Stimulated activated CD8-positive, alpha-beta memory T cell treated with anti-CD3 and anti-CD28 coated beads, Interleukin-4, amount 100 ng/mL, for 48 hours (primary cell): ENCODE measurements at places on chromosomes 3 and 15.

GRCh38 chr15:73818308-73818985 is 54.9 kb upstream of the TBC1D21 start:
- DNase-seq = no peak

- DNase-seq = no peak
Measured at GRCh38 chr3:188294113-188294512, 140.2 kb downstream of the LPP start.

GRCh38 chr3:71885006-71885405 is 100.1 kb upstream of the PROK2 start:
- no peak for DNase-seq

DNA sequence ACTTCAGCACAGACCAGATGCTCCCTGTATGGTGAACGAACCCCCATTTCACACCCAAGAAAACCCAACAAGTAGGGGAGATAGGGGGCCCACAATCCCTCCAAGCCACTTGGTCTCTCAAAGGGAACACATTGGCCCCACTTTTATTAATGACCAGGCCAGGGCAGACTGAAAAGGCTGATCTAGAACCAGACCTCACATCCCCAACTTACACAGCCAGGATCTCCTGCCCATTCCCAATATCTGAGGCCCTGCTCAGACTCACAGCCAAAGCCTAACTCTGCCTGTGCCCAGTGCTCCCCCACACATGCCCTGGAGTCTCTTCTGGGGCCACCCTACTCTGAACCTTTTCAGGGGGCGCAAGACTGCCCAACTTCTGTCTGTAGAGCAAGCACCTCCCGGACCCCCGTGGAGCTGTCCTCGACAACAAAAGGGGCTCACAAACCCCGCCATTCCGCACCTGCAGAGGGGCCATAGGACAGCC is 1.8 kb downstream of the PLXNB1 start:
- no peak for DNase-seq

DNA sequence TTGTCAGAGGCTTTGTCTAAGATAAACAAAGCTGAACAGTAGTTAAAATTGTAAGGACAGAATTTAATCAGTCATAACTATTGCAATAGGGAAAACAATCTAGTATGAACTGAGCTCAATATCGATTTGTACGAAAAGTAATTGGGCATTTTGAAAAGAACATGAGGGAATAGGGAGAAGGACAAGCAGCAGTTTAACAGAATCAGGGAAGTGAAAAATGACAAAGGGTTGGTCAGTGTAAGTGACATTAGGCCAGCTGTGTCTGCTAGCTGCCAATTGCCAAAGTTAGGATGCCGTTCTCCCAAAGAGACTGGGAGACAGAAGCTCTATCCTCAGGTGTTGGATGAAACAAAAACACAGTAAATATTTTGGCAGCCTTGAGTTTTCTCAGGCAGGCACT is 3.3 kb upstream of the DNAJA4 start:
- no peak for DNase-seq

GRCh38 chr15:66287461-66288057 is 5.8 kb upstream of the DIS3L start:
- DNase-seq = no peak

GRCh38 chr3:193140381-193140780 is 100.6 kb upstream of the PLAAT1 start:
- no peak for DNase-seq

- no peak for DNase-seq
Measured at GRCh38 chr15:41809121-41809520, 18.8 kb upstream of the JMJD7 start.

GRCh38 chr3:16427103-16427965 is 86.2 kb downstream of the RFTN1 start:
- DNase-seq = no peak

DNA sequence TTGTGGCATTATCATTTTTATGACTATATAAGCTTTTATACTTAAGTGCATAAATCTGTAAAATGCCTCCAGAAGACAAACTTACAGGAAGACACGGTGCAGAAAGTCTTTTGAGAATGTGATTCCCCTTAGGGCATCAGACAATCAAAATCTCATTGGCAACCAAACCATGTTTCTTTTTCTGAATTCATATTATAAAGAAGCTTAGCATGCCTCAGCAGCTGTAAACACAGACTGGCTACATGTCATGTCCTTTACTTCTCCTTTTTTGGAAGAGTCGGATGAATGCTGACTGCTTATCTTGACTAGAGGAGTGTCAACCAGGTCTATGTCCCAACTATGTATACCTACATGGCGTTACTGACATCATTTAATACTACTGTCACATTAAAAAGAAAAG is 150.1 kb downstream of the PLD1 start:
- DNase-seq = no peak

DNA sequence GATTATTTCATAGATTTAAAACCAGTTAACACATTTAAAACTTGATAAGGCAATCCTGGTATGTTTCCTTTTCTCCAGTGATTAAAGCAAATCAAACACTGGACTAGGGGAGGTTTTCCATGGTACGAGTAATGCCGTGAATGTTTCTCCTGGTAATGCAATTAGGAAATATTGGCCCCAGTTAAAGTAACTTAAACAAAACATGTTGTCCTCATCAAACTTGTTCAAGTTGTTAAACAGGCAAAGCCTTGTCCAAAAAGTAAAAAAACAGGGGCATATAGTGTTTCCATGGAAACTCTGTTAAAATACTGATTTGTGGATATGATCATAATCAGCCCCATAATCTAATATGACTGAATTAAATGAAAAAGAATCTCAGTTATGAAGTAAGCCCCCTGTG is 13.1 kb upstream of the LRTM1 start:
- DNase-seq = no peak

- DNase-seq = no peak
Measured at GRCh38 chr3:56413911-56414310, 54.4 kb downstream of the ERC2 start.

- DNase-seq = peak; percentile 59
Measured at GRCh38 chr15:74869726-74870407, 3.3 kb downstream of the SCAMP2 start.

DNA sequence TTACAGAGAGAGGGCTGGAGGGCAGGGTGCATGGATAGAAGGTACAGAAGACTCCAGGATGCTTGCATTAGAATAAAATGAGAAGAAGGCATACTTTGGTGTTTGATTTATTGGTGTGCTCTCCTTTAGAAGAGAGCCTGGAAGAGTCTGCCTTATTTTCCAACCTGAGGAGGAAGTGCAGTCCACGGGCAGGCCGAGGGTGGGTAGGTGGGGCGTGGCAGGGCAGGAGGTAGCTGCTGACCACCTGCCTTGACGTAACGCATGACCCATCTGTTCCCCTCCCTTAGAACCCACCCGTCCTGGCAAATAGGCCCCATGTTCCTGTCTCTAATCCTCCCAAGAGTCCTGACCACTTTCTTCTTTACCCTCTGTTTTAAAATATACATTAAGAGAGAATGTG is 222.3 kb upstream of the LYSMD4 start:
- DNase-seq = peak; percentile 4

GRCh38 chr3:172254542-172254941 is 193.7 kb downstream of the GHSR start:
- DNase-seq = no peak

GRCh38 chr3:102511639-102512038 is 76.8 kb downstream of the ZPLD1 start:
- DNase-seq = no peak

- no peak for DNase-seq
Measured at GRCh38 chr3:39814007-39814406, 4.6 kb downstream of the MYRIP start.

GRCh38 chr3:50274371-50275104 is 4.3 kb upstream of the LSMEM2 start:
- peak; percentile 89 for DNase-seq

DNA sequence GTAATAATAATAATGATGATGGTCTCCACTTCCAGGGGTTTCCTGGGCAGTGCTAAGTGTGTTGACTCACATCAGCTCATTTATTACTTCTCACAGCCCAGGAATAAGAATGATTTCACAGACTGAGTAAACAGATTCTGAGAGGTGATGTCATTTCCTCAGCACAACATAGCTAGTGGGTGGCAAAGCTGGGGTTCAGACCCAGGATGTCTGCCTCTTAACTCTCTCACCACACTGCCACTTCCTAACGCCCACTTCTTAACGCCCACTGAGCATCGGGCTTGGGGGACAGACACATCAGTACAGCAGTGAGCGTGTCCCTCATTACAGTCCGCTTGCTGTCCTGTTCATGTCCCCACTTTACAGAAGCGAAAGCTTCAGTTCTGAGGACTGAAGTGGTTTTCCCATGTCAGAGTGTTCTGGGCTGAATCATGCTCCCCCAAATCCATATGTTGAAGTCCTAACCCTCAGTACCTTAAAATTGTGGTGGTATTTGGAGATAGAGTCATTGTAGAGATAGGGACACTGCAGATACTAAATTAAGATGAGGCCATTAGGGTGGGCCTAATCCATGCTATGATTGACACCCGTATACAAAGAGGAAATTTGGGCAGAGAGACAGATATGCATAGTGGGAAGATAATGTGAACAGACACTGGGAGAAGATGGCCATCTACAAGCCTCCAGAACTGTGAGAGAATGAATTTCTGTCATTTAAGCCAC is 68.0 kb downstream of the ATP2B2 start:
- peak; percentile 81 for DNase-seq

- DNase-seq = no peak
Measured at GRCh38 chr3:167450195-167450594, 23.6 kb downstream of the SERPINI2 start.

- DNase-seq = no peak
Measured at GRCh38 chr15:85789496-85789875, 5.2 kb downstream of the KLHL25 start.

- no peak for DNase-seq
Measured at GRCh38 chr3:81492040-81492439, 269.4 kb downstream of the GBE1 start.

- DNase-seq = peak; percentile 60
Measured at GRCh38 chr15:78130466-78131294, 565 bp downstream of the CIB2 start.

- no peak for DNase-seq
Measured at GRCh38 chr15:66780172-66780972, 78.3 kb downstream of the SMAD6 start.

DNA sequence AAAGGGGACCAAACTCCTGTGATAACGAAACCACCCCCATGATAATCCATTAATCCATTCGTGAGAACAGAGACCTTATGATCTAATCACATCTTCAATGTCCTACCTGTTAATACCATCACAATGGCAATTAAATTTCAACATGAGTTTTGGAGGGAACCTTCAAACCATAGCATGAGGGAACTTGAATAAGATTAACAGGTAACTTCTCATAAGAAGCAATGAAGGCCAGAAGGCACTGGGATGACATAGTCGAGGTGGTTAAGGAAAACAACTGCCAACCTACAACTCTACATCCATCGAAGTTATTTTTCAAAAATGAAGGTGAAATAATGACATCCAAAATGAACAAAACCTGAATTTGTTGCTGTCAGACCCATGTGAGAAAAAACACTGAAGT is 478.9 kb downstream of the EDEM1 start:
- no peak for DNase-seq

GRCh38 chr15:78751602-78751979 is 59.7 kb downstream of the ADAMTS7 start:
- no peak for DNase-seq

GRCh38 chr15:100275641-100276040 is 66.1 kb downstream of the ADAMTS17 start:
- no peak for DNase-seq

DNA sequence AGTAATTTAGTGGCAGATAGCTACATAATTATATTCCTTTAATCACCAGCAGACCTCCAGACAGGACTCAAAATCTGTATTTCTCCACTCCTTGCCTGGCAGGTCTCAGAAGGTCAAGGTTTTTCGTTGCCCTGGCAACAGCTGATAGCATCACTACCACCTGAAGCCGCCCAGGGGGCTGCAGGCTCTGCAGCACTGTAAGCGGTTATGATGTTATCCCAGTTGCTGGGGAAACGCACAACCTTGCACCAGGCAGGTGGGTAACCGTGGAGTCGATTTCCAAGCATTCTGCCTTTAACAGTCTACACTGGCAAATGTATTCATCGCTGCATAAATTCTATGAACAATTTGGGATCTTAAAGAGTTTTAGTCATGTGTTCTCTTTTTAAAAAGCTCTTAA is 756.3 kb downstream of the NTRK3 start:
- no peak for DNase-seq

GRCh38 chr15:67413770-67414390 is 107.1 kb upstream of the C15orf61 start:
- DNase-seq = no peak

DNA sequence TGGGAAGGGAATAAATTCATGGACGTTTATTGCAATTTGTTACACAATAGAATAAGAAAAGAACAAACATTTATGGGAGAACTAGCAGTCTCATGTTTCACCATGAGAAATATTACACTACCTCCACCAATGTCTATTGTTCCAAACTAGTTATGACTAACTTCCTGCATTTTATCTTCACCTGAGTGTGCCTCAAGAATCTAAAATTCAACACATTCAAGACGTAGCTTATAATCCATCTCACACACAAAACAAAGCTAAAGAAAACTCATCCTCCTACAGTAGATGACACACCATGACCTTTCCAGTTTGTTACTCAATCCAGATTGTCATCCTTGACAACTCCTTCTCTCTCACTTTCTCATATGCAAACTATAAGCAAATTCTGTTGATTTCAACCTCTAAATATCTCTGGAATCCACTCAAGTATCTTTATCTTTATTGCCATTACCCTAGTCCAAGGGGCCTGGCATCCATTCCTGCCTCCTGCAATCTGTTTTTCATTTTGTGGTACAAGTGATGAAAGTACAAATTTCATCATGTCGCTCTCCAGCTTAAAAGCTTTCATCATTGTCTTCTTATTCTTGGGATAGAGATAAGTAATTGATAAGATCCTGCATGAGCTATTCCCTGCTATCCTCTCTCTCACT is 229.9 kb downstream of the NR2F2 start:
- no peak for DNase-seq

DNA sequence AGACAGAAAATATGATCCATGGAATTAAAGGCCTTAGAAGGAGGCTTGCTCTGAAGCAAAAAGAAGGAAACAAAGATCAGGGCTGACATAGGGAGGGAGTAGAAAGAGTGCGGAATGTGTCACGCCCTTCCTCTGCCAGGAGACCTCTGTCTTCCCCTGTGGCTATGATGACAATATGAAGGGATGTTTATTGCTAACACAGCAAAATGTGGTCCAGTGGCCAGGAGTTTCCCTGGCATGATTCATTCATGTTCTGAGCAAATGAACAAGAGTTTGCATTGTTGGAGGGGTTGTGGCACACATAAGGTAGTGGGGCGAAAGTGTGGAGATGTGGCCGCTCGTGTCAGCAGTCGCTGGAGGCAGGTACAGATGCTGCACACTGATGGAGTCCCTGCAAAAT is 169.4 kb downstream of the SHQ1 start:
- no peak for DNase-seq

- no peak for DNase-seq
Measured at GRCh38 chr3:186680869-186681268, 15.1 kb downstream of the HRG start.

- no peak for DNase-seq
Measured at GRCh38 chr15:37765786-37766185, 168.7 kb upstream of the TMCO5A start.

- DNase-seq = no peak
Measured at GRCh38 chr3:152621967-152622810, 212.7 kb upstream of the P2RY1 start.
